ENCODE measurements at places on chromosomes 1 and 21.

GRCh38 chr1:9196129-9197040 is 38.2 kb upstream of the H6PD start:
- peak; percentile 32 for DNase-seq

DNA sequence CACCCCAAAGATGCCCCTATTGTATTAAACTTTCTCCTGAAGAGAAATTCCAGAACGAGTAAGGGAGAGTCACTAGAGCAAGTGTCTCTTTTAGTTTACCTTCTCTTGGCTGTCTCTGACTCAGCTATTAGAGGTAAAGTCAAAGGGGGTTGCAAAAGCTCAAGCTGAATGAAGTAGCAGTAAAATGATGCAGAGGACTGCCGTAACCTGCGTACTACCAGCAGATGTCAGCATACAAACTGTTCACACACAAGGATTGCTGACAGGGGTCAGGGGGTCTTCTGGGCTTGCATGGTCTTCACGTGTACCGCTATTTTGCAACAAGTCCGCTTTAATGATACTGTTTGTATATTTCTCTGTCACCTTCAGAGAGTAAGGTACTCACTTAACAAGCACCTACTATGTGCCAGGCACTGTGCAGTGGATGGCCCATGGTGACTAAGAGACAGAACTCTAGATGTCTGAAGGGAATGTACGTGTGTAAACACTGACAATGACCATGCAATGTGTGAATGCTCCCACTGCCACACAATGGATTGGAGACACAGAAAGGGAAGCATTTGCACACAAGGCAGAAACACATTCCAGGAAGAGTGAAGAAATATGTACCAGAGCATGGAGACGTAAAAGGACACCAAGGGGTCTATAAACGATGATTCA is 34.9 kb downstream of the CHML start:
- DNase-seq: no peak

DNA sequence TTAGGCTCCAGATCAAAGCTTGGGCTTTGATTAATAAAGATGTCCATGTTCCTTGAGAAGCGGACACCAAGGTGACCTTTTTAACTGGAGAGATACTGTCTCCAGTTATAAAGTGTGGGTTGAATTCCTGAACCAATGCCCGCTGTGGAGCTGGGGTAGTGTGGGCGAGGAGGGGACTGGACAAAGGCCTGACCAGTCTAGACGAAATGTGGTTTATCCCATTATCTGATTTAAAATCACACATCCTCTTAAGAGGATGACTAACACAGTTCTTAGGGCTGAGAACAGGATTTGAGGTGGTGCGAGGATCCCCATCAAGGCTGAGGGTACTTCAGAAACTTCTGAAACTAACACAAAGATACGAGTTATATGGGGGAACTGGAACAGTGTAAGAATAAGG is 84.5 kb upstream of the GCLM start:
- DNase-seq: no peak

DNA sequence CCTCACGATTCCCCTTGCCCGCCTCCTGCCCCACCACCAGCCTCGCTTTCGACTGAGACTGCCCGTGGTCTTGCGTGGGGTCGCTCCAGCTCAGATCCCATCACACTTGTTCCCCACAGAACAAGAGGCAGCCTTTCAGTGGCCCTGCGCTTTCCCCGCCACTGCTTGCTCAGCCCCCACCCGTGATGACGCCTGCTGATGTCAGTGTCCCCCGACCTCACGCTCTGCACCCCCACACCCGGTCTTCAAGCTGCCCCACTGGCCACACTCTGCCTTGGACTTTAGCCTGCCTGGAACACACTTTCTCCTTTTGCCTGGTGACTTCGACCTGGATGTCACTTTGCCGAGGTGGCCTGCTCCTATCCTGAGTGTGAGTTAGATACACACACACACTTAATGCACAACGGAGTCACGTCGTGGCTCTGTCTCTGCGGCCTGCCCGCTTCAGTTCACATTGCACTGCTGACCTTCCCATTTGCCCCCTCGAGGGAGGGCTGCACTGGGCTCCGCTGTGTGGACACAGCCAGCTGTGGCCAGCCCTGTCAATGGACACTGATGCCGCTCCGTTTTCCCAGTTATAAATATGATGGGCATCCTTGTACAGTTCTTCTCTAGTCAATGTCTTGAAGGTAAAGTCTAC is 13.0 kb downstream of the AGPAT3 start:
- DNase-seq: no peak

DNA sequence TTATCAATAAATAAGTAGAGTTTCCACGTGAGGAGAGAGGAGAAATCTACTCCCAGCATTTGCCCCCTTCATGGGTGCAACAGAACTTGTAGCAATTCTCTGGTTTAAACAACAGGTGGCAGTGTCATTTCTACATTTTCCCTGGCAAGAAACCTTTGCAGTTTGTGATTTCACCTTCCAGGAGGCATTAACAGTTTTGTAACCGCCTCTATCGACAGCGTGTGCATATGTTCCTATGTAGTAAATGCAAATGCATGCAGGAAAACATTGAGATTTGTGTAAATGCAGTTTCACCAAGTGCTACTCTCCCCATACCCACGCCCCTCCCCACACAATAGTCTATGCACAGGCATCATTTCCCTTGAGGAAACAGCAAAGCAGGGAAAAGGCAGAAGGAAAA is 494.7 kb downstream of the SMYD3 start:
- DNase-seq: peak; percentile 30

DNA sequence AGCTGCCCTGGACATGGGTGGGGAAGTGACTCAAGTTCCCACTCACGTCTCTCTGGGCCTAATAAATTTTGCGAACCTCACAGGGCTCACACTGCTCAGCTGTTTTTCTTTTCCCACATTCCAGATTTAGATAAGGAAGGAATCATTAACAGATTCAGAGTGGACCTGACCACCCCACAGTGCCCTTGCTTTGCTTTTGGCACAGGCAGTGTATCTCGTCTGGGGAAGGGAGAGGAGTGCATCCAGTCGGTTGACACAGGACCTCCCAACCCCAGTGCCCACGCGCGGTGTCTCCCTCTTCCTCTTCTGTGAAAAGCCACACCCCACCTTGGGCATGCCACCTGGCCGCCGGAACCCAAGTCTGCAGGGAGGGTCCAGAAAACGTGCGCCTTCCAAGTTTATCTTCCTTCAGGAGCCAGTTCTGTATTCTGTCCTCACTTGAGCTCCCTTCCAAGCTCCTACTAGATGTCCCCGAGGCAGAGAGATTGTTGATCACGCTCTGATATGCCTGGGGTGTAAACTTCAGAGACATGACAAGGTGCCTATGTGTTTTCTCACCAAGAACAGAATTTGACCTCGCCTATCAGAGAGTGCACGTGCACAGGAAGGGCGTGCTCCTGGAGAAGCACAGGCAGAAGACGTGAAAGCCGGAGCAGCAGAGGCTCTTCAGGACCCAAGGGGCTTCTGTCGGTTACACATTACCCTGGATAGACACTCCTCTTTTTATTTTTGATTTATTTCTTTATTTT is 9.5 kb upstream of the SLC2A5 start:
- no peak for DNase-seq

DNA sequence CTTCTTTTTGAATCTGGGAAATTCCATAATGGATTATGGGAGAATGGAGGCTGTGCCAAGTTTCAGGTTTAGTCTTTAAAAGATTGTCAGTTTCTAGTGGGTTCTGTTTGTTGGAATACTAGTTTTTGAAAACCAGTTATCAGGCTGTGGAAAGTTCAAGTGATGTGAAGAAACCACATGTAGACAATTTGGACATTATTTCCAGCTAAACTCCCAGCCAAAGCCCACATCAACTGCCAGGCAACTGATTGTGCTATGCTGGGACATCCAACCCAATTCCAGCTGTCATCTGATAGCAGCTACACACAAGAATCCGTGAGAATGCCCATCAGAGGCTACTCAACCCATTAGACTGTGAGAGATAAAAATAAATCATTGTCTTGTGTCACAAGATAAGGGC is 546.1 kb upstream of the ADAMTS5 start:
- DNase-seq: no peak

DNA sequence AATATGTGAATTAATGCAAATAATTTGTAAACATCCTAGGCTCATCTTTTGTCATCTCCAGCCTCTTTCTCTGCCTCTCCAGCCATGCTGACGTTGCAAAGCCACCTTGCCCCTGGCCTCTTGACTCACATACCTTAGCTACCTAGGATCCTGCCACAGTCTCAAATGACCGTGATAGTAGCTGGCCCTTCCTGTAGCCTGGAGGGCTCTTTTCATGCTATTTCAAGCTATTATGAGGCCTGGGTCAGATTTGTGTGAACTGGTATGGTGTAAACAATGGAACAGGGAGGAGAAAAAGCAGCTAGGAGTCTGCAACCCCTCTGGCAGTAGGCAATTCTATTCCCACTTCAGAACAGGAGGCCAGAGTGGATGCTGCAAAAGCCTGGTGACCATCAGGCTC is 337.7 kb downstream of the DISC1 start:
- no peak for DNase-seq

DNA sequence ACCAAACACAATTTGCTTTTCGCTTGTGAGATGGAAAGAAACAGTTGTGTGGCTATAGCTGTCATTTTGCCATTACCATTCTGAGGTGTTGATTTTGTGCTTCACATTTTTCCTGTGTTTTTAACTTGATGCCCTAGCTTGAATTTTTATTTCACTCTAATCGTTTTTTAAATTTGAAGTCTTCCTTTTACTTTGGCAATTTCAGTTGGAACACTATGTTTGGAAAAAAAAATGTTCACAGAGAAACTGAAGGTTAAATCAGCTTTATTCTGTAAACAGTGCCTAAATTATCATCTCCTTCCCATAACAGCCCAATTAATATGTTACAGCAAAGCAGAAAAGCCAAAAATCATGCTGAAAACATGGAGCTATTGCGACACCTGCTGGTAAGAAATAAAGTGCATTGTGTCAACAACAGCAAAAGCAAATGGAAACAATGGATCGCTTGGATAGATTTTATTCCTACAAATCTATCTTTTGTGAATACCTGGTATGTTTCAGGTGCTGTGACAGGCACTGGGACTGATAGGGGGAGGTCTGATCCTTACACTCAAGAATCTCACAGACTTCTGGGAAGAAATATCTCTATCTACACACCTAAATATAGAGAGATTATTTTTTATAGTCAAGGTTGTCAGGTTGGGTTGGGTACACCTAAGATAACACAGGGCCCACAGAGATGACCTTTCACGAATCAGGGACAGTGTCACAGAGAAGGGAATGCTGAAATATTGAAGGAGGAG is 16.2 kb upstream of the ERICH3 start:
- peak; percentile 54 for DNase-seq

- no peak for DNase-seq
Measured at GRCh38 chr1:5752746-5753548, 239.3 kb downstream of the NPHP4 start.

- DNase-seq: no peak
Measured at GRCh38 chr21:44480200-44481053, 25.1 kb downstream of the LRRC3 start.

GRCh38 chr1:54329312-54330003 is 76.7 kb downstream of the SSBP3 start:
- no peak for DNase-seq

GRCh38 chr1:43509007-43509739 is 21.5 kb upstream of the PTPRF start:
- DNase-seq: no peak

- no peak for DNase-seq
Measured at GRCh38 chr21:46517361-46517760, 58.7 kb downstream of the DIP2A start.

DNA sequence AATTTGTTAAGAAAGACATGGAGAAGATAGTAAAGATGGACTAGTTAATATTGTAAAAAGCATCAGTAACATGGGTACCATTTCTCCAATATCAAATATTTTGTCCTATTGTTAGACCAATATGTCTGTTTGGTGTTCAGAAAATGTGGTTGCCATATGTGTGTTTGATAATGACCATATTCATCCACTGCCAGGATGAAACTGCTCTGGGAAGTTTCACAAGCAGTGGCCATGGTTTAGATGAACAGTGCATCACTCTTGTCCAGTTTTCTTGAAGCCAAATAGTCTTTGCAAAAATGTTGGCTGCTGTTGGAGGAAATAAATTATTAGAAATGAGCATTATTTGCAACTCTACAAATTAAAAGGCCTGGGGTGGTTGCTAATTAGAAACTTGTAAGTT is 333.8 kb downstream of the NUF2 start:
- DNase-seq: no peak

DNA sequence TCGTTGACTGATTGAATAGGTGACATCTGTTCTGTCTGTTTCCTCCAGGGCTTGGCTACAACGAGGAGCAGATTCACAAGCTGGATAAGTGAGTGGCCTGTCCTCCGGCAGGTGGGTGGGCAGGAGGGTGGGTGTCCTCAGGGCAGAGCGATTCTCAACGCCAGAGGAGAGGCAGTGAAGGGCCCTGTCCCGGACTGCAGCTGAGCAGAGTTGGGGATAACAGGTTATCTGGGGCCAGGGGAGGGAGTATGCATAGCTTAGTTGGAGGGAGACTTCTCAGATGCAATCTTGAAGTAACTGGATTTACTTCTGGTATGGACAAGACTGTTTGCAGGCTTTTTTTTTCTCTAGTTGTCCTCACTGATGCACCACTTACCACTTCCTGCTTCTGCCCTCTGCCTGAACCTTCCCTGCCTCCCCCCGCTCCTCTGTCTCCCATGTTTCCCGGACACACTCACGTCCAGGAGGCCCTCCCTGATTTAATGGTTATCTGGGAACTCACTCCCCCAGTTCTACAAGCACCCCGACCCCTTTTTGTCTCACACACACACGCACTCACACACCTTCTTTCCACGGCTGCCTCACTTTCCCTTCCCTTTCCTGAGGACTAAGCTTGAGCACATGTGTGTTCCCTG is 16.4 kb upstream of the RASSF5 start:
- no peak for DNase-seq

- DNase-seq: no peak
Measured at GRCh38 chr1:81635816-81636215, 164.9 kb upstream of the ADGRL2 start.

- no peak for DNase-seq
Measured at GRCh38 chr1:50074931-50075330, 33.8 kb upstream of the ELAVL4 start.

DNA sequence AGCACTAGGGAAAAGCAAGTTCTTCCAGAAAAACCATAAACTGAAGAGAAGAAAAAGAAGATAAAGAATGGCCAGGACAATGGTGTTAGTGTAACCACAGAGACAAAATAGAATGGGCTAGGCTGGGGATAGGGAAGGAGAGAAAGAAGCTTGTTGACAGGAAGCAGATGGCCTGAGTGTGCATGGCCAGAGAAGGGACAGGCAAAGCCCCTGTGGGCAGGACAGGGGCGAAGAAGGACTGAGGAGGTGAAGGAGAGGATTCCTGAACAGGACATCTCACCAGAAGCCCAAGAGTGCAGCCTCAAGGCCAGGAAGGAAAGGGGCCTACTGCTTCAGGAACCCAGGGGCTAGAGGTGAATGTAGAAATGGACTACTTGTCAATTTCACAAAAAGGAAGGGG is 29.3 kb downstream of the IQGAP3 start:
- DNase-seq: no peak

DNA sequence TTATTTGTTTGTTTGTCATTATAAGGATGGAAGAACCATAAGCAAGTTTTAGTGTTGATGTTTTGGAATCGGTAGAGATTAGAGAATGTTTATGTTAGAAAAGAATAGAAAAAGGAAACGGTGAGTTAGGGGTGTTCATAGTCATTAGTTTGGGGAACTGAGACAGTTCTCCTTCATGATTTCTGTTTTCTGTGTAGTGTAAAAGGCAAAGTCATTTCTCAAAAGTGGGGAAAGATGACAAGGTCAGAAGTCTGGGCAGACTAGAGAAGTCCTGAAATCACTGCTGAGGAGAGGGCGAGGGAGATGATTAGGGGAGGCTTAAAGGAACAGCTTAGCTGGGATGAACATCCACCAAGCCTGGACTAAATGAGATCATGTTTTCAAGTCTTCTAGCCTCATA is 498.9 kb downstream of the TTLL7 start:
- no peak for DNase-seq

Data from Jurkat, Clone E6-1 (cell line).